ENCODE measurements at places on chromosomes 3 and 15.
A peak's percentile ranks its signal among the peaks of the same experiment; 100 is the strongest.

GRCh38 chr3:128619146-128619890 is 31.3 kb downstream of the RPN1 start:
- no peak for DNase-seq

- DNase-seq, result peak; percentile 33
Observed at GRCh38 chr3:39271363-39271914, 8.4 kb downstream of the CX3CR1 start.

GRCh38 chr3:3853544-3853943 is 54.3 kb downstream of the LRRN1 start:
- DNase-seq, result no peak

- no peak for DNase-seq
Observed at GRCh38 chr3:12601072-12601471, 44.2 kb downstream of the MKRN2 start.

DNA sequence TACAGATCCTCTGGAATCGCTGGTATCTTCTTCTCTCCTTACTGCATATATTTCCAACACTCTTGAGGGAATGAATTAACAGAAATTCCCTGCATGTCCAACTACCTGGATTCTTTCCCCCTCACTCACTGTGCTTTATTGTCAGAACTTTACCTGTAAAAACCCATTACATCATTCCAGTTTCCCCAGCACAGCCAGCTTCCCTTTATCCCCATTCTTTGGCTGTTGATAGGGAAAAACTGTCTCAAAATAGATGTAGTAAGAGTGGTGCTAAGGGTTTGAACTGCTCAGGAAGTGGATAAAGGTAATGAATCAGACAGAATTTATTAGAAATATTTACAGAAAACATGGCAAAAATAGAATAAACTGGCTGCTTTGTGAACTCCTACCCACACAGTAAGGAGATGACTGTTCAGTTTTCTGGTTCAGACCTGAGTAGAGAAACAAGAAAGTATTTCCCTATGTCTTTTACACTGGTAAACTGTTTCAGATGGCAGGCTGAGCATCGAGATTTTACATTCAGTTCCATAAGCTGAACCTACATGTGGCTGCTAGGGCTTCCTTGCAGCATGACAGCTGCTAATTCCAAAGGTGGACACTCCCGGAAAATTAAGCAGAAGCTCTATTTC is 188.4 kb downstream of the CPNE4 start:
- DNase-seq, result no peak

- DNase-seq, result no peak
Observed at GRCh38 chr15:94125698-94126097, 105.7 kb upstream of the MCTP2 start.

DNA sequence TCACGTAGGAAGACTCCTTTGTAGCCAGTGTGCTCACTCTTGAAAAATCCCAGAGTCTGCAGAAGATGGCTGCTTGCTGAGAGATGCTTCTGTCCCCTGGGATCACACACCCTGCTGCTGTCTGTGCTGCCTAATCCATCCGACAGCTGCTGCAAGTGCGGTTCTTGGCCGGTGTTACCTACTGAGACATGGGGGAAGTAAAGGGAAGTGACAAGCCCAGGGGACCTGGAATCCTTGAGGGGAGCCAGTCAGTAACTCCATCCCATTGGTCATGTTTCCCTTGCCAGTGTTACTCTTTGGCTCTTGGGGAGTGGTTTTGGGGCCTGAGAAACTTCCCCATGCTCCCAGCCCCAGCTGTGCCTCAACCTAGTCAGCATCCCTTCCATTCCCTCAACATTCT is 8.3 kb upstream of the CPNE9 start:
- no peak for DNase-seq

- no peak for DNase-seq
Observed at GRCh38 chr3:13549623-13550422, 898 bp downstream of the FBLN2 start.

- peak; percentile 77 for DNase-seq
Observed at GRCh38 chr3:71581457-71582035, 2.0 kb downstream of the FOXP1 start.

- no peak for DNase-seq
Observed at GRCh38 chr3:134333522-134334181, 40.6 kb downstream of the AMOTL2 start.

DNA sequence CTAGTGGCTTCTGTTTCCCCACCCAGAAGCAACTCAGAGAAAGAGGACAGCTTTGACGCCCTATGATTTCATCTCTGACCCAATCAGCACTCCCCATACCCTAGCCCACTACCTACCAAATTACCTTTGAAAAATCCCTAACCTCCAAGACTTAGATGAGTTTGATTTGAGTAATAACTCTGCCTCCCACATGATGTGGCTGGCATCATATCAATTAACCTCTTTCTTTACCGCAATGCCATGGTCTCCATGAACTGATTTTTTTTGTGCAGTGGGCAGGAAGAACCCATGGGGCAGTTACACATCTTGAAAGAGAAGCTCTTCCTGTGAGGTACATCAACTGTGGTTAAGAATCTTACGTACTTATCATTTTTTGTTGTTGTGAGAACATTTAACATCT is 25.5 kb upstream of the APOD start:
- DNase-seq, result no peak

GRCh38 chr15:31486506-31486905 is 159.9 kb downstream of the KLF13 start:
- DNase-seq, result peak; percentile 55

- no peak for DNase-seq
Observed at GRCh38 chr3:55190331-55190730, 262.5 kb upstream of the LRTM1 start.

DNA sequence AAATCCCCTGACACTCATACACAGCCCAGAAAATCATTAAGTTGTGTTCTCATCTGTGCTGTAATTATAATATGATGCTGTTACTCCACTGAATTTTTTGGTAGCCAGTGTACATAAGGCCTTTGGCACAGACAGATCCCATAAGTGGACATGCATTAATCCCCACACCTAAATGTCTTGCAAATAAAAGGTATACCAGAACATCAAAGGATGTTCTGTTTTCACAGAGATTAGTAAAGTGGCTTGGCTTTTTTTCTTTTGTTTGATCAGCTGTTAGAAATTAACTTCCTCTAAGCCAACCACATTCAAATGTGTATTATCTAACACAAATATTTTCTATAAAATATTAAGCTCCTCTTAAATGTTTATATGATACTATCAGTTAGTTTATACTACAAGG is 2.7 kb downstream of the SST start:
- no peak for DNase-seq

GRCh38 chr3:149784064-149784704 is 8.2 kb downstream of the ANKUB1 start:
- DNase-seq, result no peak

DNA sequence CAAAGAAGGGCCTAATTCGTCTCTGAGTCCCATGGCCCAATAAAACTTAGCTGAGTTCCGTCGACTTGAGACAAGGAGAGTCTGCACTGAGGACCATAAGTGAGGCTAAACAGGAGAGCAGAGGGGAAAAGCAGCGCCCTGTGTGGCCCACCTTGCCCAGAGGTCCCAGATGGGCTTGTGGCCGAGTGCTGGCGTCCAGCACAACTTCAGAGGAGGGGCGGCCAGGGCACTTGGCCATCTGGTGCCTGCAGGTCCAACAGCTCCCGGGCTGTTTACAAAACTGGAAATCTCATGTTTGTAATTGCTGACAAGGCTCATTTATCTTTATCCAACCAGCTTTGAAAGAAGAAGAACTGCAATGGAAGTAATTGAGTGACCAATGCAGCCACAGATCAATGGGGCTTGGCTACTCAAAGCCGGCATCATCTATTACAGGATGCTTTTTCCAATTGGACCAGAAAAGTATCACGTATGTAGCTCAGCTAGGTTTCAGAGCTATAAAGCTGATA is 306.3 kb downstream of the OCA2 start:
- DNase-seq, result no peak

DNA sequence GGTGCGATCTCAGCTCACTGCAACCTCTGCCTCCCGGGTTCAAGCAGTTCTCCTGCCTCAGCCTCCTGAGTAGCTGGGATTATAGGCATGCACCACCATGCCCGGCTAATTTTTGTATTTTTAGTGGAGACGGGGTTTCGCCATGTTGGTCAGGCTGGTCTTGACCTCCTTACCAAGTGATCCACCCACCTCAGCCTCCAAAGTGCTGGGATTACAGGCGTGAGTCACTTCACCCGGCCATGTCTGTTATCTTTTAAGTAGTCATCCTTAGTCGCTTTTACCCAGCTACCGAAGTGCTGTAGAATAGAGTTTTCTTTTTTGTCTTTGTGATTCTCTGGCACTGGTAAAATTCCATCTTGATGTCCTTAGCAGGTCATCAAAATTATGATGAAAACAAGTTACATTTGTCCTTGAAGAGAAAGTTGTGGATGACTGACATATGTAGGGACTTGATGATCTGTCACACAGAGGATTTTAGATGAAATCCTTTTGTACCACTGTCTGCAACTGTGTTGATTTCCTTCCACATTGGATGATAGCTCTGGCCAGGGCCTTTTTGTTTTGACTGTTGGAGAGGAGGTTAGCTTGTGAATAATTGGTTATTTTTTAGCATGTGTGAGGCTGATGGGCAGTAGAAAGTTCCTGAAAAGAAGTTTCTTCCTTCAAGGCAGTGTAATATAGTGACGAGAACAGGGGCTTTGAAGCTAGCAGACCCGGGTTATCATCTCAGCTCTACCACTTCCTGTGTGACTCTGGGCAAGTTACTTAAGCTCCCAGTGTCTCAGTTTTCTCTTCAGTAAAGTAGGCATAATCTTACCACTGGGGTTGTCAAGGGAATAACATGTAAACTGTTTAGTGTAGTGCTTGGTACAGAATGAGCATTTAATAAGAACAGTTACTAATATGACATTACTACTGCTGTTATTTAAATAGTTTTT is 18.8 kb downstream of the ATG7 start:
- no peak for DNase-seq

- DNase-seq, result peak; percentile 59
Observed at GRCh38 chr15:82952158-82953081, at the start of gene HOMER2. Gene HOMER2 (minus strand): TSS chr15:82952720. CDS start chr15:82952535, 185 bp downstream.

- no peak for DNase-seq
Observed at GRCh38 chr3:111767756-111768445, 91.2 kb upstream of the PHLDB2 start.

- no peak for DNase-seq
Observed at GRCh38 chr15:77510066-77511057, 89.7 kb downstream of the HMG20A start.

- no peak for DNase-seq
Observed at GRCh38 chr3:187281191-187281714, 10.3 kb downstream of the MASP1 start.

DNA sequence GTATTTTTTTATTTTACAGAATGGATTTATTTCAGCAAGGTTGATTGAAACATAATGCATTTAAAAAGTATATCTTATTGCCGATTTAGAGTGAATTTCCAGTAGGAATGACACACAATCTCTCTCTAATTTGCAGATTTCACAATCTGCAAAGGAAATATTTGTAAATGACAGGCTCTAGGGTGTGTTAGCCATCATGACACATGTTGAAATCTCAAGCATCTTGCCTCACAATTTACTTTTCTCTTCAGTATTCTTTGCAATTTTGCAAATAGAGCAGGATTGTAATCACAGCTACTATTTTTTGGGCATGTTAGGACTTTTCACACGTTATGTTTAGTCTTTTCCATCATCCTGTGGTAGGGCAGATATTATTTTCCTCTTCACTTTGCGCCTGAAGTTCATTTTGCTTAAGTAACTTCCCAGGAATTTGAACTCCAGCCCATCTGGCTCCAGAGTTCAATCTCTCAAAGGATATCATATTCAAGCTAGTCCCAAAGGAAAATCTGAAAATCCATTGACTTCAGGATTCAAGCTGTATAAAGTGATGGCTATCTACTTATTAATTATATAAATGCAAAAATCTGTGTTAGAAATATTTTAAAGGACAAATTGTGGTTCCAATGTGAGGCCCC is 55.4 kb downstream of the ATP13A4 start:
- no peak for DNase-seq

- no peak for DNase-seq
Observed at GRCh38 chr15:93245661-93246042, 156.6 kb upstream of the RGMA start.

DNA sequence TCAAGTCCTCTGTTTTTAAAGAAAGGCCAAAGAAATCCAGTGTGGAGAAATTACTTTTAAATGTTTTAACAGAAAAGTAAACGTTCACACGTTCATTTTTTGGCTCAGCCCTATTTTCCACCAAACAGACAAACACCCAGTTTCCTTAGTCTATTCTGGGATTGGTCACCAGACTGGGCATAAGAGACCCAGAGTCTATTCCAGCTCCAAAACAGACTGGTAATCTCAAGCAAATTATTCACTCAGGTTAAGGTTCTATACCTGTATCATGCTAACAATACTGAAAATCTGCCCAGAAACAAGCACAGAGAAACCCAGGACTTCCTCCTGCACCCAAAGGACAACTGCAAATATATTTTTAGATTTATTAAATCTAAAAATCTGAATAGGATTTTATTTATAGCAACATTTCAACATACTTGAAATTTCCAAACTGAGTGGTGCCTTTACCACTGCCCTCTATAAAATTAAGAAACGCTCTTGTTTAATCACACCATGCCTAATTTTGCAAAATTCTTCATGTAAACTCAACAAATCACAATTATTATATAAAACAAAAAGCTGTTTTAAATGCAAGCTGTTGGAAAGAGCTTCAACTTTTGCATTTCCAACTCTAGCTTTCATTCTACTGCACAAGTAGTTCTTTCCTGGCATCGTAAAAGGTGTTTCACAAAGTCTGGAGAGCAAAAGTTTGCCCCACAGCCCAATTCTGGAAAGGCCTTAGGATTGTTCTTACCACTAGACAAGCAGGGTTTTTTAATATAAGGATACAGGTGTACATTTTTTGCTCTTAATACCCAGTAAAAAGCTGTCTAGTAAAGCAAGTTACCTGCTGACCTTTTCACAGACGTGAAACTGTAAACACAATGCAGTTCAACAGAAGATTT is 18.7 kb downstream of the ZNF148 start:
- DNase-seq, result no peak

GRCh38 chr15:56981160-56981559 is 62.7 kb downstream of the TCF12 start:
- no peak for DNase-seq

- no peak for DNase-seq
Observed at GRCh38 chr3:50250514-50250913, 14.5 kb downstream of the GNAI2 start.

DNA sequence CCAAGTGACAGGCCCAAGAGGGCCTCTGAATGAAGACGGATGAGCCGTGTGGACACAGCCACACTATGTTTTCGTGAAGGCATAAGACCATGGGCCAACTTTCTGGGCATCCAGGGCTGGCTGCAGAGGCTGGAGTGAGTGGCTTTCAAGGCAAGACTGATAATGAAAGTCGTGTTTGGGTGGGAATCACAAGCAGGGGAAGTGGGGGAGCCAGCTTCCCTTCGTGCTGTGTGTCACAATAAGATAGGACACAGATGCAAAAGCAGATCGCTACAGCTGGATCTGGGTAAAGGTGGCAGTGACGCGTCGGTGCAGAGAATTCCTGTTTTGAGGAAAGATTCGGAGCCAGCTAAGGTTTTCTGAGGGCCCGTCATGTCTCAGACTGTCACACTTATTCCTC is 309.8 kb upstream of the CTDSPL start:
- DNase-seq, result no peak

- DNase-seq, result no peak
Observed at GRCh38 chr3:172939651-172940293, 189.2 kb downstream of the ECT2 start.
